ENCODE measurements at places on chromosomes 1 and 21.

DNA sequence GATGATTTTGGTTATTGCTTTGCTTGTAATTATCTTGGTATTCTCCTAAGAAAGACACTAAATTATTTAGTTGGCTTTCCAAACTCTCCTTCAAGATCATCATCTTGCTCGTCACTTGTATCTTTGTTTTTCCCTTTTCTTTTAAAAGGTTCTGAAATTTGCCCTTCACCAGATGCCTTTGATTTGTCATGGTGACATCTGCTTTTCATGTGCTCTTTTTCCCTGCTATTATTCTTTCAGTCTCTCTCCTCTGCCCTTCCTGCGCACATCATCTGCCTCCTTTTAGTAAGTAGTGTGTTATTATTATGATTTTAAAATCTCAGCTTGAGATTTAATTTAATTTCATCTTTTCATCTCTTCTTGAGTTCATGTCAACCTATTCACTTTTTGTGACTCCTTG, 92.1 kb downstream of the BACH1 start:
- no peak for DNase-seq

DNA sequence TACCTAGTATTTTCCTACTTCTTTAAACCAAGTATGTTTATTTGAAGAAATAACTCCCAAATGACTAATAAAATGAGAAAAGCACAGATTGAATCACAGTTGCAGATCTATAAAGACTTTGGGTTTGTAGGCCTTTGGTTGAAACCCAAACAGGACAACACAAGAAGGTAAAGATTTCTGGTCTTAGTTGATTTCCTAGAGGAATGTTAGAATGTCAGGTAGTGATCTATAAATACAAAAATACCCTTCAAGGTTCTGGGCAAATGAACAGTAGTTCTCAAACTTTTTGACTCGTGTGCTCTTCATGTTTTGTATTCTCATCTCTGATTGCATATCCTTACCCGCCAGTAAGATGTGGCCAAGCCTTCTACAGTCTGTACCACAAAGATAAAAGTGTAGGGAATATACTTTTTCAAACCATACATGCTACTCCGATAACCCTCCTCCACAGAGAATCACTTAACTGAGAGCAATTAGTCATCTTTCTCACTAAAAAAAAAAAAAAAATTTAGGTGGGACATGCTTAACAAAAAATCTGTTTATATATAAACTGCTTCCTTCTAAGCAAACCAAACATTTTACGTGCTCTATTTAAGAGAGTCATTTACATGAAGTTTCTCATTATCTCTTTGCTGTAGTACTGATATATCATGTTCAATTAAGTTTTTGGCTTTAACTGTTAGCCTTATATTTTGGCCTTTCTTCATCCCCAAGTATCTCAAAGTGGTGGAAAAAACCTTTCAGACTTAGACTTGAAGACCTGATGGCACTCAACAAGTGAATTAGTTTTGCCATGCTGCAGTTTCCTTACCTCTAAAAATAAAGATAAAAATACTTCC, 36.0 kb downstream of the CNIH4 start:
- DNase-seq = peak; percentile 95

DNA sequence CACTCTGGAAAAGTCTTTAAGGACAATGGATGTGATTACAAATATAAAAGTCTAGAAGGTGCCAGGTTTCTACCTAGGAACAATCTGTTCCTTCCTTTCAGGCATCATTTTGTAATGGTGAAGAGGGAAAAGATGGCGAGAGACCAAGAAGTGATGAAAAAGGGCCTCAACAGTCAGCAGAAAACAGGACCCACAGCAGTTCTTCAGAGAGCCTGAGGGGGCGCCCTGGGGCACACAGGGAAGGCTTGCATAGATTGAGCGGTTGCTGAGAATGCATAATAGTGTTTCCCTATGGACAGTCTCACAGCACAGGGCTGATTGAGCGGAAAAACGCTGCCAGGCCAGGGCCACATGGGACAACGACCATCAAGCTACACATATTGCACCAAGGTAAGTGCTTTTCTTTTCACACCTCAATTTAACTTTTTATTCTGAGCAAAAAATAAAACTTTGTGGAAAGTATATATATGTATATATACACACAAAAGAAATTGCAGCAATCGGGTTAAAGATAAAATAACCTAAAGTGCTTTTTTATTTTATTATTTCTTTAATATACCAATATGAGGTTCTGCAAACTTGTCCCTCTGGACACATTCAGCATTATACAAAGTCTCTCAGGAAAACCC, 3.1 kb upstream of the YRDC start:
- peak; percentile 92 for DNase-seq

GRCh38 chr1:88060750-88061491, 623.2 kb upstream of the PKN2 start:
- no peak for DNase-seq

- DNase-seq = no peak
Measured at GRCh38 chr1:167000546-167000945, 11.5 kb downstream of the MAEL start.

DNA sequence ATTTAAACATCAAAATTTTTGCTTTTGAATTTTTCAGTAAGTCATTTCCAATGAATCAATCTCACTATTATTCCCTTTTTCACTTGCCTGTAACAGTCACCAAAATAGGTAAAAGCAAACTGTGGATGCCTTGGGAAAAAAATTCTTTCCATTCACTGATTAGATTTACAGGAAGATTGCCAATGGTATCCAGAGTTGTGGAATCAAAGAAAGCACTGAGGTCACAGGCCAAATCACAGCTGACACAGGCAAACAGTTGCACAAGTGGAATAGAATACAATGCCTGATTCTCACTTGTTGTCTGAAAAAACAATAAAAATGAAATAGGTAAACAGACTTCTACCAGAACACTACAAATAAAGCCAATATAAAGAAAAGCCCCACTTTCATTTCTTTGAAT, 48.4 kb downstream of the LTN1 start:
- no peak for DNase-seq

DNA sequence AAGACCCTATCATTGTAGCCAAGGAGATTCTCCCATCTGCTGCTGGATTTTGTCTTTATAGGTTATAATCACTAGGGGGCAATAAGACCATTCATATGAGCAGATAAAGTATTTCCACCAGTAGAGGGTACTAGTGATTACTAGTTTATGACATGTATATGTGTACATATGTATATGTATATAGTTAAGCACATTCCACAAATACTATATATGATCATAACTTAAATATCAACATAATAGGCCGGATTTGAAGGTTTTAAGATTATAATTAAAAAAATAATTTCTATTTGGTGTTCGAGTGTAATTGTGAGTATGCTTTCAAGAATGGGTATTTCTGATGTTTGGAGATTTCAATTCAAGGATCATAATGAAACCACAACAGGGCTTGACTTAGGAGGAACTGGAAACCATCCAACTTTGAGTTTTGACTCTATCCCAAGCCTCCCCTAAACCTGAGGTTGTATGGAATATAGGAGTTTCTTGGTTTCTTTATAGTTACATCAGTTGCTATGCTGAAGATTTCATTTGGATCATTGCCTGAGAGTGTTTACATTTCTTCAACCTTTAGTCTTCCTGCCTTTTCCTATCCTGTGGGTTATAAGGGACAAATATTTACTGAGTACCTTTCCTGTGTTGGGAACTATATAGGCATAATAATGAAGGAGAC, 16.9 kb downstream of the TCEANC2 start:
- DNase-seq = peak; percentile 82

GRCh38 chr1:117663156-117663902, 57.5 kb downstream of the TENT5C start:
- DNase-seq = no peak

GRCh38 chr1:91600431-91601337, 100.0 kb downstream of the CDC7 start:
- DNase-seq = no peak

- DNase-seq = peak; percentile 69
Measured at GRCh38 chr1:54376430-54377039, 29.7 kb downstream of the SSBP3 start.

Data from OCI-M1 (cell line).